Thoracic aorta (tissue), 2 donors: ENCODE measurements at places on chromosomes 5 and 9.

DNA sequence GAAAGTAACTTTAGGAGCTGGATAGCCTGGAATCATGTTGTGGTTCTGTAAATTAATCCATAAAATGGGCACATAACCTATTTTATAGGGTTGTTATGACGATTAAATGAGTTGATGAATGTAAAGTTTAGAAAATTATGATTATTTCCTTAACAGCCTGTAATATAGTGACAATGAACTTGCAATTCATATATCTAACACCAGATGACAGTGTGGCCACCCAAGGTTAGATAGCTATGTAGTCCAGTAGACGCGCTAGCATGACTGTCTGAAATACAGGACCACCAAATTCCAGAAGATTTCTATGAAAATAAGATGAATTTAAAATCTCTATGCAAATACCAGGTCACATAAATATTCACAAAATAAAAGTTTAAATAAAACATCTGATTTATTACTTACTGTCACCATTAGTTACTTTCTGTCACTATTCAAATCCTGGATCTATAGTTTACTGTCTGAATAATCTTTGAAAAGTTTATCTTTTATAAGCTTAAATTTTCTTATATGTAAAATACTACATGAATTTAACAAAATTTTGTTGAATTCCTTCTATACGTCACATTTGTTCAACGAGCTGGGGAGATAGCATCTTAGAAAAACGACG is 26.1 kb upstream of the MACIR start:
- DNase-seq, result no peak

DNA sequence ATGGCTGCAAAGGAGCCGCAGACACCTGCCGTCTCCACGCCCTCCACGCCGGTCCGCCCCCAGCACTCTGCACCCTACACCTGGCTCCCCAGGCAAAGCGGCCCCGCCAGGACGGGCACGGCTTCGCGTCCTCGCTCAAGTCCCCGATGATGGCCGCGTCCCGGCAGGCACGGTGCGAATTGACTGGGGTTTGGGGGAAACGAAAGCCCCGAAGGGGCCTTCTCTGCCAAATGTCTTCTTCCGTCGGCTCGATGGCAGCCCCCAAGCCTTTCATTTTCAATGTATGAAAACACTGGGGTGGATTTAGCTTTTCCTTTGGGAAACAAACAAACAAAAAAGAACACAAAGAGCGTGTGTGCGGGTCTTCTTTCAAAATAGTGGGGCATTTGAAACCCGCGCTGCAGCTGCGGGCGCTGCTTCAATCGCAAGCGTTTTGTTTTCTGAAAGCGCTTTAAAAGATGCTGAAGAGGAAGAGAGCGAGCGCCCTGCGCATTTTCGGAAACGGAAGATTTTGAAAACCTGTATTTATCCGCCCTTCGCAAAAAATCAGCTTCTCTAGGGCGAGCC is 160.0 kb downstream of the RMI1 start:
- no peak for DNase-seq

- no peak for DNase-seq
These were observed 94.5 kb downstream of the PLPP1 start for GRCh38 chr5:55440188-55440646.

GRCh38 chr5:51556833-51557232 is 173.6 kb downstream of the ISL1 start:
- no peak for DNase-seq

DNA sequence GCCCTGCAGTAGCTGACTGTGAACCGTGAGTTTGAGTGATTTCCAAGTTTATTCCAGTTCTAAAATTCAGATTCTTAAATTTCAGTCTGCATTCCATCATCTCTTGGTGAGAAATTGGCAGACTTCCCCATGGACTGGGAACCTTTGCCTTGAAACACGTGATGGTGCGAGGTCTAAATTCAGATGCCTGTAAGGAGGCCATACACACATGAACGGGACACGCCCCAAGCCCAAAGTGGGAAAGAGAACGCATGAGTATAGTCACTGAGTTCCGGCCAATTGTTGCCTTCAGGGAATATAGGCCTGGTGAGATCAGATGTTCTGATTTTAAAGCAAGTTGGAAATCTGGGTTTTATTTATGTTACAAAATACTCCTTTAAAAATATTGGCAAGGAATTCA is 1084.4 kb upstream of the WWC1 start:
- no peak for DNase-seq

DNA sequence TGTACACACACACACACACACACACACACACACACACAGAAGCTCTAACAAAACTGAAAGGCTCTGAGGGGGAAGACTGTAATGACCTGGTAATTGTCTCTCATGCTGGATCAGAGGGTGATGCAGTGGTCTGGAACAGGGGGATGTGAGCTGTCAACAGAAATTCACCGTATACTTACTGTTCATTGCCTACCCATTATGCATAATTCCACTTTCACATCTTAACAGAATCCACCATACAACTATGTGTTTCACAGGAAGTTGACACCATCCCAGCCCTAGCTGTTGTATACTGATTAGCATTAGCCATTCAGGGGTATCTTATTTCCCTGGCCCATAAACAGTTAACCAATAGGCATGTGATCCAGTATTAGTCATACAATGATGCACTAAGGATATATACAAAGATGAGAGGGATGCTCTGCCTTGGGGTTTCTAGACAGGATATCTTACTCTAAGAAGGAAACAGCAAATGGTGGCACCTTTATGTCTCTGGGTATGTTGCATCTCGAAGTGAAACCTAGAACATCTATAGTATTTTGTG is 396.5 kb upstream of the BRINP1 start:
- DNase-seq, result no peak

DNA sequence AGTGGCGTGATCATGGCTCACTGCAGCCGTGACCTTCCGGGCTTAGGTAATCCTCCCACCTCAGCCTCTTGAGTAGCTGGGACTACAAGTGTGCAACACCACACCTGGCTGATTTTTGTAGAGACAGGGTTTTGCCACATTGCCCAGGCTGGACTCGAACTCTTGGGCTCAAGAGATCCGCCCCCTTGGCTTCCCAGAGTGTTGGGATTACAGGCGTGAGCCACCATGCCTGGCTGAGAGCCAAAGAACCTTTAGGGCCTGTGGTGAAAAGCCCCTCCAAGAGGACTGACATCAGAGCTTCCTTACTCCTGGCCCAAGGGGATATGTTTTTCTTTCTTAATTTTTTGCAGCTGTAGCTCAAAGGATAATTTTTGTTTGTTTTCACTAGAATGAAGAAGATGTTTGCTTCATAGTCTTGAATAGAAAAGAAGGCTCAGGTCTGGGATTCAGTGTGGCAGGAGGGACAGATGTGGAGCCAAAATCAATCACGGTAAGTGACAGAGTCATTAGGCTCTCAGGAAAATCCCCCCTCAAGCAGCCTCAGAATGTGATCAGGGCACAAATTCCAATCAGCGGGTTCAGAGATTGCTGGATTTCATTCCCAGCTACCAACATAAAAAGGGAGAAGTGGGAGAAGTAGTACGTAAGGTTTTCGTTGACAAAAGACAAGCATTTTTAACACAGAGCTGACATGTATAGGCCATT is 77.1 kb downstream of the GOLPH3 start:
- no peak for DNase-seq

- DNase-seq, result no peak
These were observed 17.6 kb downstream of the TNFAIP8 start for GRCh38 chr5:119373449-119373858.

- no peak for DNase-seq
These were observed 43.2 kb downstream of the RGMB start for GRCh38 chr5:98816582-98817222.

DNA sequence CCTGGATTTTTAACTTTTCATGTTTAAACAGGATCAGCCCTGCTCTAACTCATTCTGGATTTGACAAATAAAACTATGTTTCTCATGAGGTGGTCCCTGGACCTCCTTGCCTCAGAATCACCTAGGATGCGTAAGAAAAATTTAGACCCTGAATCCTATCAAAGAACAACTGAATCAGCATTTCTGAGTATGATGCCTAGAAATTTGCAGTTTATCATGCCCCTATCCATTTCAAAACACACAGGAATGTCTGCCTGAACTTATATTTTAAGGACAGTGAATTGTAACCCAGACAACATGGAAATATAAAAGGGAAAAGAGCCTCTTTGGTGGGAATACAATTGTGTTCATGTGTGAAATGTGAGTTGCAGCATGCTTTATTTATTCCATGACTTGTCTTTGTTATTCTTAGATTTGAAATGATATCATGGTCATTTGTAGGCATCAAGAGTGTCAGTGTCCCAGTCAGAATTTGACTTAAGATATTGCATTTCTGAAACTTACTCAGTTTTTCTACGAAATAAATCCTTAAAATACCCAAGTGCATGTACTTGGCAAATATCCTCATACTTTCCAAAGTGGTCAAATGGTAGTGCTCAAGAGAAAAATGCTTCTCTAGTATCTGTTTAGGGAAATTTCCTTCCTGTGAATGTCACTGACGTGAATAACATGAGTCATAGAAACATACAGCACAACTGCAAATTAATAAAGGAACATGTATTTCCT is 144.3 kb downstream of the GIN1 start:
- no peak for DNase-seq

DNA sequence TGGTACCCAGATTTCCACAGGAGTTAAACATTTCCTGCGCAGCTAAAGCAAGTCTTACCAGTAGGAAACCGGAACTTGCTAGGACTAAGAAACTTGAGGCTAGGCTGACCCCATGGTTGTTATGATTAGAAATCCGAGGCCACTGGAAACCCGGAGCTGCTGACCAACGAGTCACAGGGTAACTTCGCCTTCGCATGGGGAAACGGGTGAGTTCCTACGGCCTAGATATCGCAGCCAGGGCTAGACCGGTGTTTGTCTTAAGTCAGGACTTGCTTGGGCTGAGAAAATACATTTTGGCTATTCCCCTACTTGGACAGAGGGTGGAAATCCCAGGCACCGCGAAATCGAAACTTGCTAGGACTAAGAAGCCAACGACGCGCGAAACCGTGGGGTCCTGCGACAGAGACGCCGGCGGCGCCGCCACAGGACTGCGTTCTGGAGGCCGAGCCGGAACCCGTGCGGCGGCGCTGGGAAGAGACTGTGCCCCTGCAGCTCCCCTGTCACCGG is 1.6 kb upstream of the ANXA2R start:
- DNase-seq, result no peak

DNA sequence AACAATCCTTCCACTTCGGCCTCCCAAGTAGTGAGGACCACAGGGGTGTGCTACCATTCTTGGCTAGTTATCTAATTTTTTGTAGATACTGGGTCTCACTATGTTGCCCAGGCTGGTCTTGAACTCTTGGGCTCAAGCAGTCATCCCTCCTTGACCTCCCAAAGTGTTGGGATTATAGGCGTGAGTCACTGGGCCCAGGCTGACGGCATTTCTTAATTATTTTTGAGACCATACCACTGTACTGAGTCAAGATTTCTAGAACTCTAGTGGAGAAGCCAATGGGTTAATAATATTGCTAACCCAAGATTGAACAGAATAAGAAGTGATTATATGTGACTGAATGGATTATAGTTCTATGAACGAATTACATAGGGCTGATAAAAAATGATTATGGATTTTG is 66.7 kb downstream of the TARS1 start:
- DNase-seq, result no peak

GRCh38 chr5:77452351-77452750 is 39.8 kb downstream of the WDR41 start:
- DNase-seq, result no peak

DNA sequence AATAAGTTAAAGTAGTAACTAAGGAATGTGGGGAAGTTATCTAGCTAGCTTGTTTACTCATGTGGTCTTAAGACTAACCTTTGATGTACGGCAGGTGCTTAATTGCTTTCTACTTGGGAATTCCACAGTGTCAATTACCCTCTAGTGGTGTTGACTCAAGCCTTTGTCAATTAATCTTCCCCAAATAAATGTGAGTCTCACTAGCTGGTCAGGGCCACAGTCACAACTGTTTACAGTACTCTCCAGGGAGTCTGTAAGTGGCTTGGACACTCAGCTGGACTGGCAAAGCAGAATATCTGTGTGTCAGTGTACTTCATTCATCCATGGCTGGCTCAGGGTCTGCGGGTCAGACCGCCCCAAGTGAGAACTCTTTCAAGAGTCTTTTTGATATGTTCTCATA is 30.8 kb downstream of the SMIM3 start:
- DNase-seq, result no peak

DNA sequence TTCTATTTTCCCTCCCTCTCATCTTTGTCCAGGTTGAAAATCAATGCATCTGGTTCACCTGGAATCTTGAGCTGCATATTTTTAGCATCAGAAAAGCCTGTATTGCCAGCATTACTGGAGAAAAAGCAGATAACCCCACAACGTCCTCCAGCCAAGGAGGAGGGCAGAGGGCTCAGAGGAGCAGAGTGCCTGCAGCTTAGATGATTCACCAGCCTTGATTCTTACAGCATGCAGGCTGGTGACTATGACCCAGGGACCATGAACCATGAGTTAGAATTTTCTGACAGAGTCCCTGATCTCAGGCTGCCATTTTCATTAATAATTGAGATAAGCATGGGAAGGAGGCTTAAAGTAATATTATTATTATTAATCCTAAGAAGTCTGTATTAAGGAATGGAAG is 278.2 kb downstream of the BRINP1 start:
- no peak for DNase-seq

DNA sequence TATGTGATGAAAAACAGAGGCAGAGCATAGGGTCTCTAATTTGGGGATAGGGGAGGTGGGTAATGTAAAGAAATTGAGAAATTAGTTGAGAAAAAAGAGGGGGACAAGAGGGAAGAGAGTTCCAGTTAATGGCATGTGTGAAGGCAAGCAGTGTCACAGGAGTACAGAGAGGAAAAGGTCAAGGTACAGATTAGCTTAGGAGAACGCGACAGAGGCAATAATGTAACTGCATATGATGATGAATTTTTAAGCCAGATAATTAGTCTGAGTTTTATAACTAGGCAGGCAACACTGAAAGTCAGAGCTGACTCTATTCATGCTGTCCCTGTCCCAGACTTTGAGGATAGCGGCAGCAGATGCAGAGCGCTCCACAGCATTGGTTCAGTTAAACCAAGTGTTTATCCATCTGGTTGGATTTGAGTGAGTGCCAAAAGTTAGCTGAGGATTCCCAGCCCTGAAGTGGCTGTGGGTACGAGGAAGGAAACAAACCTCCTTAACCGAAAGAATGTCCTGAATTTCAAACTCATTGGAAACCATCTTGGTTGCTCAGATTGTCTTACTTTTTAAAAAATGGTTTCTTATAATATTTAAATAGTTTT is 315.2 kb downstream of the ARHGAP26 start:
- DNase-seq, result no peak

- no peak for DNase-seq
These were observed 494.9 kb upstream of the MEF2C start for GRCh38 chr5:89377767-89378455.

- no peak for DNase-seq
These were observed 242.4 kb downstream of the LURAP1L start for GRCh38 chr9:13017260-13017659.

- no peak for DNase-seq
These were observed 144.4 kb downstream of the NSG2 start for GRCh38 chr5:174189654-174190541.

GRCh38 chr9:8188723-8189407 is 389.3 kb upstream of the DMAC1 start:
- DNase-seq, result no peak
